Stimulated activated CD4-positive, alpha-beta T cell treated with anti-CD3 and anti-CD28 coated beads, Interleukin-1b, Interleukin-23, amount 100 ng/mL, for 1 hour (primary cell): ENCODE measurements at places on chromosomes 2 and 18.

- no peak for DNase-seq
Measured at GRCh38 chr18:60020107-60020925, 120.5 kb downstream of the PMAIP1 start.

- no peak for DNase-seq
Measured at GRCh38 chr18:10099539-10100140, 185.8 kb downstream of the VAPA start.

DNA sequence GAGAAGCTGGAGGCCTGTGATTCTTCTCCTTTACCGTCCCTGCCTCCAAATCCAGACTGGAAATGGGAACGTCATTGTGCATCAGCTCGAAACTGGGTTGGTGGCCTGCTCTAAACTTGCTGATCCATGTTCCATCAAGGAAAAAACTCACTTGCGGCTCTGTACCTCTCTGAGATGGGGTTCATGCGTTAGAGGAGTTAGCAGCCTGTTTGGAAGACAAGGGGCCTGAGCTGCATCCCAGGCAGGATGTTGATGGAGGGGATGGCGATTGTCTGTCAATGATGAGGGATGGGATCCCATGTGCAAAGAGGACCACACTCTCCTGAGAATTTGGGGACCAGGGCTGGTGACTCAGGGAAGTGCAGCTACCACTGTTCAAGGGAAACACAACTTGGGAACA lies 26.0 kb downstream of the TWIST2 start:
- no peak for DNase-seq

GRCh38 chr2:70887550-70888246 lies 48.0 kb upstream of the ATP6V1B1 start:
- peak; percentile 24 for DNase-seq

- no peak for DNase-seq
Measured at GRCh38 chr2:202632682-202633290, 2.0 kb upstream of the FAM117B start.

- DNase-seq: no peak
Measured at GRCh38 chr2:46032161-46032813, 264.9 kb upstream of the EPAS1 start.

DNA sequence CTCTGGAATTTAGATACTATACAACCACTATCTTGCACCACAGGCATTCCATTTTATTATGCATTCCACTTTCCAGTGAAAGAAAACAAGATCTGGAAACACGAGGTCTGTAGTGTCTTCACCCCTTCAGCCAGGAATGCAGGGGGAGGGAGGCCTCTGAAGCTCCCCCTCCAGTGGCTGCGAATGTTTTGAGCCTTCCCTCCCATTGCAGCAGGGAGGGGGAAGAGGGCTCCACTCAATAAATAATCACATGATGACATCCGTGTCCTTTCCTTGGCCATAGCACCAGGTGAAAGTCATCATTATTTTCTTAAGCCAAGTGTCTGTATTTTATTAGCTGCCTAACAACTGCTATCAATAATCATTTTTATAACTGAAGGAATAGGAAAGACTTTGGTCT lies 38.6 kb downstream of the ALPK2 start:
- no peak for DNase-seq

GRCh38 chr2:206361407-206362045 lies 81.8 kb upstream of the ADAM23 start:
- DNase-seq: no peak

DNA sequence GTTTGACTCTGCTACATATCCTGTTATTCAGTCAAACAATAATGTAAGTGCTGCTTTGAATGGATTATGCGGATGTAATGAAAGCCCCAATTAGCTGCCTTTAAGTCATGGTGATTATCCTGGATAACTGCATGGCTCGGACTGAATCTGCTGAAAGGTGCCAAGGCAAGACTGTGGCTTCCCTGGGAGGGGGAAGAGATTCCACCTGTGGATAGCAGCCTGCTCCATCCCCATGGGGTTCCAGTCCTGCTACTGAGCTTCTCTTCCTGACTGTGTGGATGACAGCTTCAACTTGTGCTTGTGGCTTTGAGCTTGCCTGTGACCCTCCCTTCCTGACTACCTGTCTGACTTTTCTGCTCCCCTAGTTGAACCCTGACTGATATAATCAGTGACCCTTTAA lies 540.0 kb upstream of the GYPC start:
- no peak for DNase-seq

GRCh38 chr2:198630384-198630783 lies 826.0 kb downstream of the PLCL1 start:
- no peak for DNase-seq

GRCh38 chr18:6521803-6522418 lies 107.2 kb upstream of the L3MBTL4 start:
- DNase-seq: no peak

GRCh38 chr2:3001615-3002560 lies 375.7 kb downstream of the EIPR1 start:
- DNase-seq: no peak

GRCh38 chr2:1572638-1573037 lies 159.4 kb downstream of the TPO start:
- no peak for DNase-seq

DNA sequence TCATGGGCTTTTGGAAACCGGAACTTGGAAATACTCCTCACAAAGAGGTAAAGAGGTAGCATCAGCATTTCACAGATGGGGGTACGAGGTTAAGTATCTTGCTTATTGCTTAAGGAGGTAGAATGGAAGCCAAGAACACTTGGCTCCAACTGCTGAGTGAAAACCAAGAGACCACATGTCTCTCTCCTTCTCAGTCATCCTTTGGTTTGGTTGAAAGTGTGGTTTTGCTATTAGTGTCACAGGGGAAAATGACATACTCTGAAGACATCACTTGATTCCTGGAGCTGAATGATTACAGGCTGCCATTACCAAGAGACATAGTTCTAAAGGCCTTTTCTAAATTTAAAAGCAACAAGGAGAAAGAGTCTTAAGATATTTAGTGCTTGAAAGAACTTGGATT lies 41.5 kb downstream of the ANTXR1 start:
- no peak for DNase-seq

DNA sequence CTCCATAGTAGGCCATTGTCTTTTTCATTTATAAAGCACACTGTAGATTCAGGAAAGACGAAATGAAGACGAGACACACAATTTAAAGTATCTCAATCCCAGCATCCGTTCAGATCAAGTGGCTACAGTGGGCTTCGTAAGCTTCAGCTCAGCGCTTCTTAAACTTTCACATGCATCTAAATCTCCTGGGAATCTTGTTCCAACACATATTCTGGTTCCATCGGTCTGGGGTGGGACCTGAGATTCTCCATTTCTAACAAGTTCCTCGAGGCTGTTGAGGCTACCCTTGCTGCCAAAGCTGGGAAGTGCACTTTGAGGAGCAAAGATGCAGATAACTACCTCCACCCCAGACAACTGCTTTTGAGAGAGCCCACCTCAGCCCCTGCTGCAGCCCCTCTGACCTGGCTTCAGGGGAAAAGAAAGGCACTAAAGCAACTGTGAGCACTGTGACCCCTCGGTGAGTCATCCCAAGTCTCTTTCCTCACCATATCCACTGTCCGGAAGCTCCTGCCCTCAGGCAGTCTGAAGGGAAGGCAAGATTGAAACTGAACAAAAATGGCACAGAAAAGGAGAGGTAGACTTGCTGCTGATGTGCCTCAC lies 201.1 kb upstream of the FBXO11 start:
- DNase-seq: no peak

GRCh38 chr2:26300234-26300925 lies 45.6 kb upstream of the SELENOI start:
- no peak for DNase-seq

- DNase-seq: no peak
Measured at GRCh38 chr18:37012452-37012851, 183.5 kb downstream of the KIAA1328 start.

- DNase-seq: no peak
Measured at GRCh38 chr2:165627470-165627869, 158.0 kb downstream of the CSRNP3 start.

DNA sequence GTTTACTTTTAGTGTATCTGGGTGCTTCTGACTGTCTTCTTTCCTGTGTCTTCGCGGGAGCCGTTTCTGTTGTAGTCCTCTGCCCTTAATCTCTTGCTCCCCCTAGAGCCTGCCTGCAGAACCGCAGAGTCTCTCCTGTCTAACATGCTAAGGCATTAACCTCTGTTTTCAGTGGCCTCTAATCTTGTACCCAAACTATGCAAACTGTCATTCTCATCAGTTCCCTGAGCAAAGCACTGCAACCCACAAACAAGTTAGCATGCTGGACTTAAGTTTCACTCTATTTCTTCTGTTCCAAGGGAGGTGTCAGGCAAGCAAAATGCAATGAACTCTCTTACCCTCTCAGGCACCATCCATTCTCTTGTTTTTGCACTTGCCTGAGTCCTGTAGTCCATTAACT lies 138.4 kb downstream of the OTX1 start:
- no peak for DNase-seq

- no peak for DNase-seq
Measured at GRCh38 chr18:7645756-7646155, 78.6 kb downstream of the PTPRM start.

GRCh38 chr2:9656270-9656766 lies 25.5 kb upstream of the YWHAQ start:
- DNase-seq: peak; percentile 7

DNA sequence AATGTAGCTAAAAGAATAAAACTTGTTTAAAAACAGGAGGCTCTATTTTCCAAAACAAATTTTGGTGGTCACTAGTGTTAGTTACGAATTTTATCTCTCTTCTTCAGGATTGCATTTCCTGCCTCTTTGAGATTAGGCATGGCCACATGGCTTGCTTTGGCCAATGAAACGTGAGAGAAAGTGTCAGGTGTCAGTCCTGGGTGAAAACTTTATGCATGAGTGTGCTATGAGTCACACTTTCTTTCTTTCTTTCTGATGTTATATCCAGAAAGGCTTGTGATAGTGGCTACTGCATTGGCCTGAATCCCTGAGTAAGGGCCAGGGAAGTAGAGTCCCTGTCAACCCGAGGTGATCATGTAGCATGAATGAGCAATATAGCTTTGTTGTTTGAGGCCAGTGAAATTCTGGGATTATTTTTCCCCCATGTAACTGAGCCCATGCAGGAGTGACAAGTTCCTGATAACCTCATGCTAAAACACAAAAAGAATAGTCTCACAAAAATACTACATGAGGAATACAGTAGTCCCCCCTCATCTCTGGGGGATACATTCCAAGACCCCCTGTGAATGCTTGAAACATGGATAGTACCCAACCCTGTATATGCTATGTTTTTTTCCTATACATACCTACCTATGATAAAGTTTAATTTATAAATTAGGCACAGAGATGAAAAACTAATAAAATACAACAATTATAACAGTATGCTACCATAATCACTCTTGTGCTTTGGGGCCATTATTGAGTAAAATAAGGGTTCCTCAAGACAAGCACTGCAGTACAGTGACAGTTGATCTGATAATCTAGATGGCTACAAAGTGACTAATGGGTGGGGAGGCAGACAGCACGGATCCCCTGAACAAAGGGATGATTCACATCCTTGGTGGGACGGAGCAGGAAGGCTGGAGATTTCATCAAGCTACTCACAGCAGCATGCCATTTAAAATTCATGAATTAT lies 109.5 kb downstream of the CDC42EP3 start:
- no peak for DNase-seq

DNA sequence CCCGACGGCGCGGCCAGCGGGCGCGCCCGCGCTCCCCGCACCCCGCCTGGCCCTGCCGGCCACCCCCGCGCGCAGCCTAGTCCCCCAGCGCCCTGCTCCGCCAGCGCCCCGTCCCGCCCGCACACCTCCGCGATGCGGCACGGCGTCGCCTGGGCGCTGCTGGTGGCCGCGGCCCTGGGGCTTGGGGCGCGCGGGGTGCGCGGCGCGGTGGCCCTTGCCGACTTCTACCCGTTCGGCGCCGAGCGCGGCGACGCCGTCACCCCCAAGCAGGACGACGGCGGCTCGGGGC lies 232 bp downstream of the SNED1 start:
- DNase-seq: no peak

- DNase-seq: no peak
Measured at GRCh38 chr18:71471963-71472725, 1072.0 kb downstream of the CBLN2 start.

GRCh38 chr18:41938445-41938844 lies 16.6 kb upstream of the PIK3C3 start:
- no peak for DNase-seq

- DNase-seq: no peak
Measured at GRCh38 chr18:6553234-6553900, 138.7 kb upstream of the L3MBTL4 start.

DNA sequence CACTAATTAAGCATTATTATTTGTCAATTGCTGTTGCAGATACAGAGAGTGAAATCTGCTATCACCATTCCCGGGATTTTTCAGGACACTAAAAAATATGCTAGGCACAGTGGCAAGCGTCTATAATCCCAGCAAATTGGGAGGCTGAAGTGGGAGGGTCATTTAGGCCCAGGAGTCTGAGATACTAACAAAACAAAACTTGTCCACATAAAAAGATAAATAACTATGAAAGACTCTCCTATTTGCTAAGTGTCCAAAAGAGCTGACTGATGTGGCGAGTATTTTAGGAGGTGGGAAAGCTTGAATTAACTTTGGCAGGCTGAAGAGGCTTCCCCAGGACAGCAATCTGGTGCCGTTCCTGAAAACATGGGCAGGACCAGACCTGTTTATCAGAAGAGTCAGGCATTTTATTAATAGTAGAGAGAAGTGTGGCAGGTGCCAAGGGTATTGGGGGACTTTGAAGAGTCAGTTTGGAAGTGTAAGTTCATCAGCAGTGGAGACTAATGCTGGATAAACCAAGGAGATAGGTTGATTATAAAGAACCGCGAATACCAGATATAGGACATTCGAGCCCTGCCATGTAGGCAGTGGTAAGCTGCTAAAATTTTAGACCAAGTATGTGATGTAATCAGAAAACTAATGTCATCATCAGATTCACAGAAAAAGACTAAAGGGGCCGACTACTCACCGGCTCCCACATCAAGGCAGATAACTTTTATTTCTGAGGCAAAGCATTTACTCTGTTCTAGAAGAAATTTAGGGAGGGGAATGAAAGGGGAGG lies 201.8 kb downstream of the EPHA4 start:
- DNase-seq: no peak

GRCh38 chr2:181907635-181908034 lies 16.1 kb downstream of the ITPRID2 start:
- no peak for DNase-seq

DNA sequence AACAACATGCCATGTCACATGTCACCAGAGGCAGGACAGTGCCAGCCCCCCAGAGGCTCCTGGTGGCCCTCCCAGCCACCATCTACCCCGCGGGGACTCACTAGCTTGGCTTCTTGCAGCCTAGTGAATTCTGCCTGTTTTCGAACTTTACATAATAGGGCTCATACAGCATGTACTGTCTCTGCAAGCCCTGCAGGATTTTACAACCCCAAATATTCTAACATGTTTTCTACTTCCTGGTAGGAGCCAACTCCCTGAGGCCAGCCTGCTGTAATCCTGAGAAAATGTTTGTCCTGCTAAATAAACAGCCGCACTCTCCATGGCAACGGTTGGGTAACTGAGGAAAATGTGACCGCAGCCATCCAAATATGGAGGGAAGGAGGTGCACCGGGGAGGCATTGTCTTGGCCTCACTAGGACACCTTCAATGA lies 2.7 kb downstream of the PER2 start:
- DNase-seq: no peak

- DNase-seq: no peak
Measured at GRCh38 chr2:197265924-197266323, 44.7 kb downstream of the ANKRD44 start.

- DNase-seq: no peak
Measured at GRCh38 chr2:8238521-8239230, 443.2 kb upstream of the ID2 start.
